Right ventricle myocardium inferior (tissue), 1 donor: ENCODE measurements at places on chromosomes 16 and 17.

- DNase-seq, result no peak
Observed at GRCh38 chr17:55416470-55417052, 5.1 kb downstream of the MMD start.

- peak; percentile 62 for DNase-seq
Observed at GRCh38 chr16:11051879-11052808, 107.8 kb downstream of the CLEC16A start.

- DNase-seq, result no peak
Observed at GRCh38 chr16:81582655-81583441, 138.2 kb downstream of the CMIP start.

GRCh38 chr17:2755891-2756724, 6.7 kb upstream of the CCDC92B start:
- DNase-seq, result no peak

DNA sequence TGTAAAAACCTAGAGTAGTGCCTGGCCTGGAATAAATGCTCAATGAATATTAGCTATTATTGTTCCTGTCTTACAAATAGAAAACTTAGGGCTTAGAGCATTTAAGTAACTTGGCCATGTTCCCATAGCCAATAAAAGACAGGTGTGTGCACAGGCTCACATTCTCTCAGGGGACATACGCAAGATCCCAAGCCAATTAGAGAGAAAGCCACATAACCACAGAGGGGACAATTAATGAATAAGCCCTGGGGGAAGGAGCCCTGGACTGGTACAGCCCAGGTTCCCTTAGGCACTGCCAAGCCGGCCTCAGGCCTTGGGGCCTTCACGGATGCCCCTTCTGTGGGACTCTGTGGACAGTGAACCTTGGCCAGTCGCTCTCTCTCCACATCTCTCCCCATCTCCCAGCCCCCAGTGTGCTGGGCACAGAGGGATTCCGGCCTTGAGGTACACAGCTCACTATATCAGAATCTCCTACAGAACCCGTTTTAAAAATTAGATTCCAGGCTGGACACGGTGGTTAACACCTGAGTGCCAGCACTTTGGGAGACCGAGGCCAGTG, 27.3 kb upstream of the ABCC12 start:
- DNase-seq, result no peak

- no peak for DNase-seq
Observed at GRCh38 chr17:77802811-77803220, 155.7 kb upstream of the TNRC6C start.

DNA sequence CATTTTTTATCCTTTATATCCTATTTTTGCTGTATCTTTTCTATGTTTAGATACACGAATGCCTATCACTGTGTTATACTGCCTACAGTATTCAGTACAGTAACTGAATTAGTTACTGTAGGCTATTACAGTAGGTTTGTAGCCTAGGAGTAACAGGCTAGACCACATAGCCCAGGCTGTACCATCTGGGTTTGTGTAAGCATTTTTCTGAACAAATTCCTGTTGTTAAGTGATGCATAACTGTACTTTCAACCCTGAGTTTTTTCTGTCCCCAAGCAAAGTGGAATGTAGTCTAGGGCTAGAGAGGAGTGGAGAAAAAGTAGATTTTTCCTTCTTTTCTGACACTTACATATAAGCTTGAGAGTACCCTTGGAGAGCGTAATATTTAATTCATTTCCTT, 282.1 kb downstream of the HS3ST3B1 start:
- no peak for DNase-seq

DNA sequence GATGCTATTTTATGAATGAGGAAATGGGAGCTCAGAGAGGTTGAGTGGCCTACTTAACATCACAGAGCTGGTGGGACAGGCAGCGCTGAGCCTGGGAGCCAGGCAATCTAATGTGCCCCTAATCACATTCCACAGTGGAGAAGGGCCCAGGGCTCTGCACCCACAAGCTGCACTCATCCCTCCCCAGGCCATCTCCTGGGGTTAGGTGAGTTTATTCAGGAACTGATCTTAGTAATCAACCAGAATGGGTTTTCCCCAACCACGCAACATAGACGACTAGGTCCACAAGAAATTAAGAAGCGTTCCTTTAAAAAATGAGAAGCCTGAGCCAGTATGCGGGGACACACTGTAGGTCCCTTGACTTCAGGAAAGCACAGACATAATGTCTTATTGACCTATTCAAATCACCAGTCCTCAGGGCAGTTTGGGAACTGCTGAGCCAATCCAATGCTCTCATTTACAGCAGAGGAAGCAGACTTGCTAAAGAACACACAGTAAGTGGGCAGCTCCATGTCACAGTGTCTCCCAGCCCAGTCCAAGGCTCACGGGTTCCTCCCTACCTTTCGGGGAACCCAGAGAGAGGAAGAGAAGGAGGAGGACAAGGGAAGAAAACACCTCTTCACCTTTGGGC, 2.3 kb downstream of the MPP3 start:
- no peak for DNase-seq

- no peak for DNase-seq
Observed at GRCh38 chr16:48022496-48022895, 133.3 kb downstream of the ABCC12 start.

DNA sequence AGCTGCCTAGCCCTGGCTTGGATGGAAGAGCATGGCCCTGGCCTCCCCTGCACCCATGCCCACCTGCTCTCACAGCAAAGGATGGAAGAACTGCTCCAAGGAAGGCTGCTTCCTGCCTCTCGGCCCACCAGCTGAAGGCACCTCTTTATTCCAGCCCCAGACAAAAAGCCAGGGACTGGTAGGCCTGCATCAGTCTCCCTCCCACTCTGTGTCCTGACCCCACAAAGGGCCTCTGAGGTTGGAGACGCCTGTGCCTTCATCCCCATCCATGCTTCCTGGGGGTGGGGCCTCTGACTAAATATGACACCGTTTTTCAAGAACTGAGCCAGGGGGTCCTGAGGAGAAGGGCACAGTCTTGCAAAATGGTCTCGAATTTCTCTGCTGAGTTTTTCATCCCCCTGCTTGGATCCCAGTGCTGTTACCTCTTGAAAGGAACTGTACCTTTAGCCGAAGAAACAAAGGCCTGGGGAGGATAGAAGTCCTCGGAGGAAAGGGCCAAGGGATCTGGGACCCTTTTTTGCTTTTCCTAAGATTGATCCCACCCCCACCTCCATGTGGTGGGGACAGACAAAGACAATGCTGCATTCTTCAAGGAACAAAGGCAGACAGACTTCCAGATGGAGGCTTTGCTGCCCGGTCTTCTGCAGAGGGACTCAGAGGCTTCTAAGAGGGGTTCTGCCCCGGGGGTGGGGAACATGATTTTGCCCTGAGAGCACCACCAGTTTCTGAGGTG, 5.2 kb downstream of the C17orf50 start:
- no peak for DNase-seq
